ENCODE measurements at places on chromosomes 2 and 18. TPM values are rescaled to one million over a fixed set of nuclear protein-coding genes. Genes with fewer than 3 reads are reported as not detected.

Gene SNORC
- polyA plus RNA-seq = 2.1 TPM

Gene ZSWIM2
- not detected for polyA plus RNA-seq

Gene ATP8B1
- polyA plus RNA-seq = 5.7 TPM

Gene CXCR4
- 32.4 TPM for polyA plus RNA-seq

Gene CNRIP1
- 22.5 TPM for polyA plus RNA-seq

Gene ALPI
- not detected for polyA plus RNA-seq

Gene ADGRF3
- polyA plus RNA-seq = 0.27 TPM

Gene ELOA2
- 0.07 TPM for polyA plus RNA-seq

Gene HSPE1
- 167 TPM for polyA plus RNA-seq

Gene GCG
- 17.9 TPM for polyA plus RNA-seq

Gene CNOT11
- 29.8 TPM for polyA plus RNA-seq

Gene CPSF3
- polyA plus RNA-seq = 35.8 TPM

Gene TUBA4B
- 0.17 TPM for polyA plus RNA-seq

Gene GTF3C2
- polyA plus RNA-seq = 30.3 TPM

All from muscle of leg (tissue), 16 donors.